ENCODE measurements at places on chromosomes 13 and 19. TPM values are rescaled to one million over a fixed set of nuclear protein-coding genes. Genes with fewer than 3 reads are reported as not detected.

DNA sequence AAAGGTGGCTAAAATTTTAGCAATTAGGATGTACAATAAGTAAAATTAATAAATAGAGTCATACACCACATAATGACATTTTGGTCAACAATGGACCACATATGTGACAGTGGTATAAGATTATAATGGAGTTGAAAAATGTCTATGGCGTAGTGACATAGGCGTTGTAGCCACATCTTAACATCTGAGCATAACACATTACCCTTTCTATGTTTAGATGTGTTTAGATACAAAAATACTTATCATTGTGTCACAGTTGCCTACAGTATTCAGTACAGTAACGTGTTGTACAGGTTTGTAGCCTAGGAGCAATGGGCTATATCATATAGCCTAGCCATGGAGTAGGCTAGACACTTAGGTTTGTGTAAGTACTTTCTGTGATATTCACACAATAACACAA is 111.2 kb downstream of the LRCH1 start:
- no peak for DNase-seq

- no peak for DNase-seq
Observed at GRCh38 chr19:33675501-33676124, 53.9 kb downstream of the CHST8 start.

DNA sequence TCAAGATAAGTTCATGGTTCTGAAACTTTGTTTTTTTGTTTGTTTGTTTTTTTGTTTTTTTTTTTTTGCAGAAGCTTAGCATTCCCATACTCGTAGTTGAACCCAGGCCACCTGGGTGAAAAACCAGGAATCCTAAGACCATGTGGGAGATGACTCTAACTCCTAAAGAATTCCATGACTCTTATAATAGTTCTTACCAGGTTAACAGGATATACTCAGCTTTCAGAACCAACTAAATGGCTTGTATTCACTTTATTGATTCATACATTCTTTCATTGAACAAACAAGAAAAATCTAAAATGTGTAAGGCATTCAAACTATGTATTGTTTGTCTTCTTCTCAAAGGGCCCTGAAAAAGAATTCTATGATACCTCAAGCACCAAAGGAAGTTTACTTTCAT is 40.5 kb upstream of the KLF5 start:
- no peak for DNase-seq

DNA sequence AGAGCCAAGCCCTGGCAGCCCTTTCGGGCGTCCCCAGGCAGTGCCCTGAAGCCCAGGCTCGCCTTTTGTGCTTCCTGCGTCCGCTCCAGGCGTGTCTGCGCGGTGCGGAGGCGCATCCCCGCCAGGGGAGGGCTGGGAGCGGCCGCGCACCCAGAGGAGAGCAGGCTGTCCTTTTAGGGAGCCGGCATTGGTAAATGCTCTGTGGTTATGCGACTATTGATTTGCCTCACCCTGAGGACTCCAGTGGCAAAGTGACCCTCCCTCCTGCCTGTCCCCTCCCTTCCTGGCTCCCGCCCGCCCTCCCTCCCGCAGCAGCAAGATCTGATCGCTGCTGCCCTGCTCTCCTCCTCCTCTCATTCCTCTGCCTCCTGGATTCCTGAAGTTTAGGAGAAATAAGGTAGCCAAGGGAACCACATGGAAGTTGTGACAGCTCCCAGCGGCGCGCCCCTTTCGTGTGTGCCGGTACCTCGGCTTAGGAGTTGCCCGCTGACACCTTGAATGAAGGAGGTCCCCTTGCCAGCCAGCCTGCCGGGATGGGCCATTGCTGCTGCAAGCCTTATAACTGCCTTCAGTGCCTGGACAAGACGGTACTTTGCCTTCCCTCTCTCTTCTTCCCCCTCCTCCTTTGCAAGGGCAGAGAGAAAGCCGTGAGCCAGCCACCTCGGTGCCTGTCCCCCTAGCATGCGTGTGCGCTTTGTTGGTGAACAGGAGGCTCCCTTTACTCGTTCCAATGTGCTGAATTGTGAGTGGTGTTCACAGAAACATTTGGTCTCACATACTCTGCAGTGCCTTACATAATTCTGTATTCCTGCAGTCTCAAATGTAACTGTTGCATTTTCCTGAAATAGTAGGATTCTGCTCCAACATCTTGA is 166.9 kb downstream of the SLC7A1 start:
- DNase-seq = peak; percentile 17

- no peak for DNase-seq
Observed at GRCh38 chr13:49714757-49715156, 23.5 kb upstream of the EBPL start.

GRCh38 chr19:36574741-36575140 is 1.6 kb upstream of the ZNF529 start:
- DNase-seq = no peak

- peak; percentile 86 for DNase-seq
Observed at GRCh38 chr13:44331912-44332851, 41.4 kb upstream of the SERP2 start.

Gene CFD
- 3.9 TPM for total RNA-seq

Gene DNASE2
- total RNA-seq = 14.7 TPM

Gene CILP2
- total RNA-seq = 0.43 TPM

Measured in fibroblast of villous mesenchyme (primary cell).